ENCODE measurements at places on chromosomes 4 and X. TPM values are rescaled to one million over a fixed set of nuclear protein-coding genes. Genes with fewer than 3 reads are reported as not detected.

- no peak overlapping the region for H3K27ac ChIP-seq
- no peak for DNase-seq
- no peaks in the 10 kb centered on the region for H3K4me1 ChIP-seq
- H3K36me3 ChIP-seq = no peaks in the 10 kb centered on the region
- H3K4me3 ChIP-seq = no peak overlapping the region
Observed at GRCh38 chrX:97268182-97268680, 384.5 kb downstream of the RPA4 start.

GRCh38 chr4:144547678-144548298 is 98.2 kb upstream of the HHIP start:
- H3K36me3 ChIP-seq = no peaks in the 10 kb centered on the region
- no peak overlapping the region for H3K4me3 ChIP-seq
- H3K27me3 ChIP-seq = no peaks in the 10 kb centered on the region

DNA sequence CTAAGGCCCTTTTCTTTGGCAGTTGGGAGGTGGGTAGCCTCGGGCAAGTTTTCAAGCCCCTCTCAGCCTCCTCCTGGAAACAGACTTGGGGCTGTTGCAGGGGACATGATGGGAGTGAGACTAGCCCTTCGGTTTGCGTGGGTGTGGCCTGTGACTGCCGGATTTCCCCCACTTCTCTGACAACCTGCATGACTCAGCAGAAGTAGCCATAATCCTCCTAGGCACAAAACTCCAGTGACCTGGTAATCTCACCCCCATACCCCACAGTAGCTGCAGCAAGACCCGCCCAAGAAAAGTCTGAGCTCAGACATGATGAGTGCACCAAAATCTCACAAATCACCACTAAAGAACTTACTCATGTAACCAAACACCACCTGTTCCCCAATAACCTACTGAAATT is 433.7 kb upstream of the AMOT start:
- no peaks in the 10 kb centered on the region for H3K36me3 ChIP-seq
- no peaks in the 10 kb centered on the region for H3K4me1 ChIP-seq
- H3K27me3 ChIP-seq = peaks cover 5% of the 10 kb centered on the region
- no peak overlapping the region for H3K4me3 ChIP-seq
- H3K27ac ChIP-seq = no peak overlapping the region

The NRK gene
- total RNA-seq = 40.2 TPM

DNA sequence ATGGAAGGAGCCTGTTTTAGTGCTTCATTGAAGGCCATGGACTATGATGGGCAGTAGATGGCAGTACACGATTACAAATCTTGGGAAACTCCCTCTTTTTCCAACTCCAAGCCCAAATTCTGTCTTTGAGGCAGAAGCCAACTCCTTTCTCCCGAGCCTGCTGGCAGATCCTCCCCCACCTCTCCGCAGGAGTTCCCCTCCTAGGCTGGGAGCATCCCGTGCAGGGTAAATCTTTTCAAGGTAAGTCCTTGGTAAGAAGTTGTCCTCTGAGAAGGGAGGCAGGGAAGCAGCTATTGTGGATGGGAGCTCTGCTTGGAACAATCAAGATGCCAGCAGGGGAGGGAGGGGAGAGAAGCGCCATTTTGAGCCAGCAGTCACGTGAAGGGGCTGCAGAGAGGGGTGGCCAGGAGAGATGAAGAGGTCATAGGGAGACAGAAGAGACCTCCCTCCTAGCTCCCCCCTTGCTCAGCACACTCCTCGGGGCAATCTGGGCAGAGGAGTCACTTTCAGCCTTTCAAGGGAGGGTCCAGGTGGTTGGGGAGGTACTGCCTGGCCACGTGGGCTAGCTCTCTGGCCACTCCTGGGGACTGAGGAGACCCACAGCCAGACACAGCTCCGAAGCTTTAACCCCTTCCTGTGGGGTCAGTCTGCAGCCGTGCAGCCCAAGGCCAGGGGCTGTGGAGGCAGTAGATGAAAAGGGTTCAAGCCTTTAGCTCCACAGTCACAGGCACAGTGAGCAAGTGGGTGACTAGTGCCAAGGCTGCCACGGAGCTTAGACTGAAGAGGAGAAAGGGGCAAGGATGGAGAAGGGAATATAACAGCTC is 9.6 kb downstream of the CC2D2A start:
- H3K27me3 ChIP-seq = no peaks in the 10 kb centered on the region
- H3K36me3 ChIP-seq = no peaks in the 10 kb centered on the region
- H3K4me3 ChIP-seq = peak overlapping the region; percentile 34
- H3K27ac ChIP-seq = peak overlapping the region; percentile 81

- no peaks in the 10 kb centered on the region for H3K36me3 ChIP-seq
- H3K27me3 ChIP-seq = no peaks in the 10 kb centered on the region
- H3K4me1 ChIP-seq = no peaks in the 10 kb centered on the region
- no peak overlapping the region for H3K4me3 ChIP-seq
Observed at GRCh38 chrX:65712005-65712806, 44.8 kb downstream of the MSN start.

DNA sequence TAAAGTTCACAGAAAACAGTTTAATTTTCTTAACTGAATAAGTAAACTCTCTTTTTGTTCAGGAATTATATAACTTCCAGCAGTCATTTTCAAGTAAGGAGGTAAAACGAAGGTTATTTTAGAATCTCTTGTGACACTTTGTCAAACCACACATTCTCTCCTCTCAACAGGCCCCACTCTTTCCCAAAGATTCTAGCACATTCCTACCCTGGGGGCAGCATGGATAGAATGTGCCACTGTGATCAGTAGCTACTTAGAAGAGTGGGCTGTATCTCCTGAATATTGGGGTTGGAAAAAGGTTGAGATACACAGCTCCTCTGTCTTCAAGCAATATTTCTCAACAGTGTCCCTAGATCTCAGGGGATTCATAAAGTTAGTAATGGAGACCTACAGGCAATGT is 157.6 kb downstream of the EMCN start:
- H3K27ac ChIP-seq = no peak overlapping the region
- H3K27me3 ChIP-seq = no peaks in the 10 kb centered on the region
- no peak overlapping the region for H3K4me3 ChIP-seq
- no peaks in the 10 kb centered on the region for H3K4me1 ChIP-seq
- no peak for DNase-seq

DNA sequence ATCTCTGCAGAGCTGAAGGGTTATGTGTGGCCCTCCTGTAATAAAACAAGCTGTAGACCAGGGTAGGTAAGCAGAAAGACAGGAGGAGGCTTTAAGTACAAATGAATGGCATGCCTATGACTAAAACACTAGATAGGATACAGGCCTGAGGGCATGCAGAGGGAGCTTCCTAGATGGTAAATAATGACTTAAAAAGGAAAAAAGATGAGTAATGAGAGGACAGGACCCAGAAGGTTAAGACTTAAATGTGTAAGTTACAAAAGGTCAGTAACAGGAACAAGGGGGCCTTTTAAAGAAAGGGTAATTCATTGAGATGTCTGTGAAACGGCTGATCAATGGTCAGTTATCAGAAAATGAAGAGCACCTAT is 194.8 kb downstream of the SOWAHB start:
- H3K36me3 ChIP-seq = no peaks in the 10 kb centered on the region
- H3K27ac ChIP-seq = no peak overlapping the region
- no peaks in the 10 kb centered on the region for H3K4me1 ChIP-seq
- H3K27me3 ChIP-seq = no peaks in the 10 kb centered on the region
- H3K4me3 ChIP-seq = no peak overlapping the region

DNA sequence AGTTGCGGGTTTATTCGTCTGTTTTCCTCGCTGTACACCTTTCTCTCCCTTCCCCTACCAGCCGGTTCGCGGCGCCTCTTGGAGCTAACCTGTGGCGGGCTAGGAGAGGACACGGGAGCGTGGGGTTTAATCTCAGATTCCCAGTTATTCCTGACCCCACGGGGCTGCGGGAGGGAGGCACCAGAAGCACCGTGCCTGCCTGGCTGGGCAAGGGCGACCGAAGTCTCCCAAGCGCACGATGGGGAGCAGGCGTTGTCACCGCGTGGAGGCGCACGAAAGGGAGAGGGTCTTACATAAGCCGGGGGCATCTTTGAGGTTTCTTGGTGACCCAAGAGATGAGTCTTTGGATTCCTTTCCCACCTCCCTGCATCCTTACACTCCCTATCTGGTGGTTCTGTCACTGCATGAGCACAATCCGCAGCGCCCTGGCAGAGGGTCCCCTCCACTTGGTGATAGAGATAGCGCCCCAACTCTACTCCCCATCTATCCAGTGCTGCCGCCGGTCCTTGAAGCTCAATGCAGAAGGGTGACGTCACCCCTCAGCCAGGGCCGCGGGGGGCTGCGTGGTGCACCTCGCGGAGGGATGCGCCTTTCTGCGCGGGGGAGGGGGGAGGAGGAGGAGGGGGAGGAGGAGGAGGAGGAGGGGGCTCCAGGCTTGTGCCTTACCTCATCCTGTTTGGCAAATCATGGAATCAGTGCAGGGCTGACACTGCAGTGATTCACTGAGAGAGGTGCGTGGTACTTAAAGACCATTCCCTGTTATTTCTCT is 793 bp downstream of the TSPAN7 start:
- H3K27me3 ChIP-seq = no peaks in the 10 kb centered on the region
- H3K36me3 ChIP-seq = no peaks in the 10 kb centered on the region
- peak; percentile 51 for DNase-seq
- H3K27ac ChIP-seq = no peak overlapping the region

DNA sequence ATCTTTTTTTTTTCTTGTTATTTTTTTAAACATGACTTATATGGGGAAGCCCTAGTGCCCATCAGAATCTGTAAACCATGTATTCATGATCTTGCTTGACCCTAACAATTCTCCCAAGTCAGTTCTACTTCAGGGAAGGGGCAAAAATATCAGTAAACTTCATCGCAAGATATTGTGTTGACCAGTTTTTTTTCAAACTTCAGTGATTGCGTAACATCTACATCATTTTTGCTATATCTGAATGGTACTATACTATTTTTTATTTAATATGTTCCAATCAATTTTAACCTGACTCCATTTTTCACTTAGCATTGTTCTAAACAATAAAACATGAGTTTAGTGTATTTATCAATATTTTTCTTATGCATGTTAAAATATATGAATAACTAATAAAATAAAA is 221.2 kb downstream of the NKX6-1 start:
- no peak overlapping the region for H3K4me3 ChIP-seq
- no peaks in the 10 kb centered on the region for H3K27me3 ChIP-seq
- H3K27ac ChIP-seq = no peak overlapping the region
- H3K36me3 ChIP-seq = no peaks in the 10 kb centered on the region
- no peaks in the 10 kb centered on the region for H3K4me1 ChIP-seq
- DNase-seq = no peak

DNA sequence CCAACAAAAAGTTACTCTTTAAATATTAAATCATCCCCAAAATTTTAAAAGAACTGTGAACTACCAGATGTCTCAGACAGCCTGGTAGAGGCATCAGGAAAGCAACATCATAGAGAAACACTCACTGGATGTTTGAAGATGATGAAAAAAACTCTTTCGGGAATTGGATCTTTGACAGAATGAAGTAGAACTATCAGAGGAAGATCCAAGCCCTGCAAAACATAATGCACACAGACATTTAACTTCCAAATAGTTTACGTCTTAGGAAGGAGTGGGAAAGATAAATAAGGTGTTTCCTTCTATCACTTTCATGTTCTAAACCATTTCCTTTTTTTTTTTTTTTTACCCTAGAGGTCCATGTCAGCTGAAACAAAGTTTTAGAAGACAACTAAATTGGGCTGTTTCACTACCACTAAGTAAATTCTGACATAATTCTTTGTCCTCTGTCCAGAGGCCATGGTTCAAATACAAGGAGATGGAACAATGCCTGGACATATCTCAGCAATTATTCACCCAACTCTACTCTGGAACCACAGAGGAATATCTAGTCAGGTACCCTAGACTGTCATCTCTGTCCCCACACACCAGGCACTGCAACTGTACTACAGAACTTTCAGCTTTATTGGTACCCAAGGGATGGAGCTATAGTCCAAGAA is 217.7 kb upstream of the INTU start:
- no peaks in the 10 kb centered on the region for H3K27me3 ChIP-seq
- no peaks in the 10 kb centered on the region for H3K4me1 ChIP-seq
- H3K4me3 ChIP-seq = no peak overlapping the region
- H3K36me3 ChIP-seq = no peaks in the 10 kb centered on the region
- no peak overlapping the region for H3K27ac ChIP-seq

- peaks cover 64% of the 10 kb centered on the region for H3K36me3 ChIP-seq
- H3K4me3 ChIP-seq = no peak overlapping the region
- DNase-seq = no peak
- no peak overlapping the region for H3K27ac ChIP-seq
- no peaks in the 10 kb centered on the region for H3K4me1 ChIP-seq
Observed at GRCh38 chr4:738781-739280, 33.2 kb downstream of the PCGF3 start.

- H3K4me1 ChIP-seq = no peaks in the 10 kb centered on the region
- no peaks in the 10 kb centered on the region for H3K36me3 ChIP-seq
- no peak overlapping the region for H3K27ac ChIP-seq
- H3K27me3 ChIP-seq = no peaks in the 10 kb centered on the region
- H3K4me3 ChIP-seq = no peak overlapping the region
Observed at GRCh38 chr4:123349421-123350190, 47.0 kb upstream of the SPRY1 start.

DNA sequence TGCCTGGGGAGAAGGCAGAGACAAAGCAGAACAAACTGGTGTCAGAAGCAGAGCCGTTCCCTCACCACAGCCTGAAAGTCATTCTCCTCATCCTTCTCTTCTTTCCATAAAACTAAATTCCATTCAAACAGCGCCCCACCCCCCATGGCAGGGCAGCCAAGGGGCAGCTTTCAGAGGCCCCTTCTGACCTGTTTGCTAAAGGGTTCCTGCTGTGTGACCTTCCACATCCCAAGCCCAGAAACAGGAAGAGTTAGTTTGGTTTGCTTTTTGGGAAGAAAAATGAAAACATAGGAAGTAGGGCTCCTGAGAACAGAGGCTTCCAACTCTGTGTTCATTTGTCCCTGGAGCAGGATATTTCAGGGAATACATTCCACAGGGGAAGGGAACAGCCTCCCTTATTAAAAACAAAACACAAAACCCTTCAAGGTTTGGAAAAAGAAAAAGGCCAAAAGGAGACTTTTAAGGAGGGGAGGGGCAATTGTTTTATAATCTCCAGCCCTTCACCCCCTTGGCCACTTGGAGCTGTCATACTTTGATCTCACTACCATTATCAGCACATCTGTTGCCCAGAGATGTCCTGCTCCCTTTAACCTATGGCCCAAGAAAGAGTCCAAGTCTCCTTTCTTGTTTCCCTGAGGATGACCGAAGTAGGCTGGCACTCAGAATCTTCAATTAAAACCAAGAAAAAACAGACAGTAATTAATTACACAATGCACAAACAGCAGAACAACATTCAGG is 25.3 kb downstream of the STARD8 start:
- no peaks in the 10 kb centered on the region for H3K4me1 ChIP-seq

The PLP1 gene
- 9.4 TPM for total RNA-seq

The PDHA1 gene
- total RNA-seq = 133 TPM

The CENPVL1 gene
- not detected for total RNA-seq
